Activated naive CD4-positive, alpha-beta T cell treated with anti-CD3 and anti-CD28 coated beads for 36 hours (primary cell): ENCODE measurements at places on chromosomes 13 and 19. TPM values are rescaled to one million over a fixed set of nuclear protein-coding genes. Genes with fewer than 3 reads are reported as not detected.

DNA sequence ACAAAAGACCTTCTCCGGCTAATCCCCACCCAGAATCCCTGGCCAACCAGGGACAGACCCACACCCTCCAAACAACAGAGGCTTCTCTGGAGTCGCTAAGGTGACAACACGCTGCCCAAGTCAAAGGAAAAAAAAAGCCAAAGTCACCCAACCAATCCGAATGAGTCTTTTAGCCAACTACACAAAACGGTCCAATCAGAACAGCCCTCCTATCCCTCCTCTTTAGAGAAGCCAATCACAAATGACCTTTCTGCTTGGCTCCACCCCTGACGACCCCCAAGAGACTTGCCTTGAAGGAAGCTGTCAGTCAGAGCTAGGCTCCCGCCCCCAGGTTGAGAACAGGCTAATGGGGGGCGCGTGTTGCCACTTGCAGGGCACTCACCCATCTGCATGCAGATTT, 6.6 kb upstream of the FBXW9 start:
- DNase-seq: no peak

Gene COMMD6
- total RNA-seq: 95.4 TPM

Gene CYP2A6
- not detected for total RNA-seq

DNA sequence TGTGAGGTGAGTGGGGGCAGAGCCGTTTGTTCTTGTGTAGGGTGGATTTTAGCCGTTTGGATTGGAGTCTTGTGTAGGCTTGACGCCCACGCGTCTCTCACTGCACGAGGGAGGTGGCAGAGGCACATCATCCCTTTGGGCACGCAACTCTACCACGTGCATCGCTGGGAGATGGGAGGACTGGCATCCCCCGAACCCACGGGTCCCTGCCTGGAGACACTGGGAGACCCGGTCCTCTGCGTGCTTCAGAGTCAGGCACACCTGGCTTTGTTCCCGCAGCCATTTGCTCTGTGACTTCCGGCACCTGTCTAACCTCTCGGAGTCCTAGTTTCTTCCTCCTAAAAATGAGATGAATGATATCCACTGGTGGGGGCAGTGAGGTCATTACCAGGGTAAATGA, 6.4 kb downstream of the ARHGEF7 start:
- DNase-seq: no peak

DNA sequence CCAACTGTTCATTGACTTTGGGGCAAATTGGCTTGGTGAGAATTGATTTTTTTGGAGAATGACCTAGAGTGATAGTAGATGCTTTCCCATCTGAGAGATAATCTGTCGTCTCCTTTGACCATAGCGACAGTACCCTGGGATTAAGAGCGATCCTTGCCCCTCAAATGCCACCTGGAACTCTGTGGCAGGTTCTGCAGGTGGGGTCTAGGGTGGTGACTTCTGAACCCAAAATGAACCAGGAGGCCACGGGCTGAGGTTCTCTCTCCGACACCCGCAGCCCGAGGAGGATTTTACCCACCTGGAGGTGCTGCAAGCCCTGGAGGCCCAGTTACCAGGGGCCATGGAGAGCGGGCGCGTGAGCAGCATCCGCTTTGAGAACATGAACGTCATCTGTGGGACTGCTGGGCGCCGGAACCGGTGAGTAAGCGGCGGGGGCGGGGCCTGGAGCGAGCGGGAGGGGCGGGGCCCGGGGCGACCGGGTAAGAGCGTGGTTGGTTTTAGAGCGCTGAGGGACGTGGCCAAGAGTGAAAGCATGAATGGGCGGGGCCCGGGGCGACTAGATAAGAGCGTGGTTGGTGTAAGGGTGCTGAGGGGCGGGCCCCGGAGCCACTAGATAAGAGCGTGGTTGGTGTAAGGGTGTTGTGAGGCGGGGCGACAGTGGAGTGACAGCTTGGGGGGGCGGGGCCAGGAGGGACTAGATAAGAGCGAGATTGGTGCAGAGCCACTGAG, 8.6 kb downstream of the C19orf81 start:
- peak; percentile 96 for DNase-seq

DNA sequence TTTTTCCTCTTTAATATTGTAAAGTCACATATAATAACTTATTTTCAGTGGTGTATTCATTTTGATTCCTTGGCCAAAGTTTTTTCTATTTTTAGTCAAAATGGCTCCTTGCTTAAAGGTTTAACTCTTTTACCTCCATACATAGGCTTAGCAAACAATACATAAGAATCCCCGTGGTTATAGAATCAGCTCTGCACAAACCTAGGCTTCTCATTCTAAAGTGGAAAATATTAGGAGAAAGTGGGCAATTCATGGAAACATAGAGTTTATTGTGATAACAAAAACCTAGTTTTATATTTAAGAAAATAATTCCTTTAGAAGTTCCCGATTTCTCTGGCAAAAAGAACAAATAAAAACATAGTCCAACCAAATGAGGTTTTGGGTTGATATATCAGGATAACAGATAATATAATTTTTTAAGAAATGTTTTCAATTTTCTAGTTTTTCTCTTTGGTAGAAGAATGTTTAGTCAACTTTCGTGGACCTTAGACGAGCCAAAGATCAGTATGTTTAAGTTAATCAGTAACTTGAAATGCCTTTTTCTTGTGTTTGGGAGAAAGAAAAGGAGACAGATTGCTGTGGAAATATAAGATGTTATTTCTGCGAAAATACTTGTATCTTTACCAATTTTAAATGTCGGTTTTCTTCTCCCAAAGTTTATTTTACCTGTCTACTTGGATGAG, 93.4 kb upstream of the KLF12 start:
- DNase-seq: no peak

DNA sequence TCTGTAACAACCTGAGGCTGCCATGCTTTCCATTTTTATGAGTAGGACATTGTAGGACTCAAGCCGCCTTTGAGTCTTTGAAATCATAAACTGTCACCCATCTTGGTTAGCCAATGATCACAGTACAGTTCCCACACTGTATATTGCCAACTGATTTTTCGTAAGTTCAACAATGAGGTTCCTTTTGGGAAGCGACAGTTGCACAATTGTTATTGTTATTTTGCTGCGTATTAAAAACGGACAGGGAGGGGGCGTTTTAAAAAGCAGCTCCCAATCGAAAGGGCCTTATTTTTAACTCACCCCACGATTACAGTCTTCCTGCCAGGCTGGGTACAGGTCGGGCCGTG, 601 bp downstream of the SLC46A3 start:
- no peak for DNase-seq
